Globus pallidus (tissue), 1 donor: ENCODE measurements at places on chromosomes 3 and 15.

GRCh38 chr15:47445723-47446392 is 271.4 kb upstream of the SEMA6D start:
- no peak for DNase-seq

- no peak for DNase-seq
Measured at GRCh38 chr3:144148356-144148755, 176.7 kb downstream of the DIPK2A start.

GRCh38 chr3:22935040-22935439 is 268.1 kb upstream of the UBE2E2 start:
- no peak for DNase-seq

GRCh38 chr15:48622237-48622636 is 23.3 kb downstream of the FBN1 start:
- DNase-seq = no peak

- DNase-seq = no peak
Measured at GRCh38 chr15:42858540-42858939, 62.0 kb downstream of the TTBK2 start.

GRCh38 chr3:197302033-197302432 is 3.6 kb upstream of the DLG1 start:
- no peak for DNase-seq

DNA sequence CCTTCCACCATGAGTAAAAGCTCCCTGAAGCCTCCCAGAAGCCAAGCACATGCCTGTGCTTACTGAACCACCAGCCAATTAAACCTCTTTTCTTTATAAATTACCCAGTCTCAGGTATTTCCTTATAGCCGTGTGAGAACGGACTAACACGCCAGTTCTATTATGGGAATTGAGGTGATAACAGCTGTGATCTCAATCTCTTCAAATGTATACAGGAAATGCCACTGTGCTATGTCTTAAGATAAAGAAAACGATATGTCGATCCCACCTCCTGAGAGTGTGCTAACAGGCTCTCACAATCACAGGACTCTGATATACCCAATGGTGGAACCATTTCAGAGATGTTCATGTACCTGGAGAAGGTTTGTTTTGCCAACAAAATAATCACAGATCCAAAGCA is 26.2 kb downstream of the CHSY1 start:
- DNase-seq = no peak

DNA sequence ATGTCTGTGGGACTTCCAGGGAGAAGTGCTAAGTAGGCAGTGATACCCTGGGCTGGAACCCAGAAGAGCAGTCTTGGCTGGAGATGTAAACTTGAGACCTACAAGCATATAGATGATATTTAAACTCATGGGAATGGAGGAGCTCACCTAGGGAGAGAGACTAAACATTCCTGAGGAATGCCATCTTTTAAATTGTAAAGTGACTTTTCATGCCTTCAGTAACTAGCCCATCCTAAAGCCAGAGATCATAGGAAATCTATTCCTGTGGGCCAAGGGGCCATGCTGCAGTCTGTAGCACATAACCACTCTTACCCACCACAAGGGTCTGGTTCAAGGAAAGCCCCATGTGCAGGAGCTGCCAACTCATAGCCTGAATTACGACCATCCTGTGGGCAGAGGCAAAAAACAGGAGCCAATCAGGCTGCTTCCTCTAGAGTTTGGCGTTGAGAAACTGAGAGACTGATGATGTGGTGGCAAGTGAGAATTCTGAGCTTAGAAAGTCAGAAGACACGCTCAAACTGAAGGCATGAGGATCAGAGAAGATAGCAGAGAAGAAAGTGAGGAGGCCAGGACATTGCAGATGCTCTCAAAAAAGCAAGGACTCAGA is 37.5 kb downstream of the CTDSPL start:
- DNase-seq = no peak

- peak; percentile 63 for DNase-seq
Measured at GRCh38 chr3:149145974-149146373, 16.5 kb downstream of the HPS3 start.

- DNase-seq = no peak
Measured at GRCh38 chr15:85963262-85963760, 116.4 kb upstream of the AGBL1 start.

GRCh38 chr3:66415867-66416428 is 84.9 kb downstream of the LRIG1 start:
- no peak for DNase-seq

- no peak for DNase-seq
Measured at GRCh38 chr15:30963681-30964080, 27.7 kb downstream of the MTMR10 start.
